ENCODE measurements at places on chromosomes 7 and 10.

GRCh38 chr7:137838706-137839315 lies 8.0 kb downstream of the DGKI start:
- no peak for DNase-seq

GRCh38 chr7:77401002-77401401 lies 15.1 kb downstream of the GSAP start:
- DNase-seq = no peak

DNA sequence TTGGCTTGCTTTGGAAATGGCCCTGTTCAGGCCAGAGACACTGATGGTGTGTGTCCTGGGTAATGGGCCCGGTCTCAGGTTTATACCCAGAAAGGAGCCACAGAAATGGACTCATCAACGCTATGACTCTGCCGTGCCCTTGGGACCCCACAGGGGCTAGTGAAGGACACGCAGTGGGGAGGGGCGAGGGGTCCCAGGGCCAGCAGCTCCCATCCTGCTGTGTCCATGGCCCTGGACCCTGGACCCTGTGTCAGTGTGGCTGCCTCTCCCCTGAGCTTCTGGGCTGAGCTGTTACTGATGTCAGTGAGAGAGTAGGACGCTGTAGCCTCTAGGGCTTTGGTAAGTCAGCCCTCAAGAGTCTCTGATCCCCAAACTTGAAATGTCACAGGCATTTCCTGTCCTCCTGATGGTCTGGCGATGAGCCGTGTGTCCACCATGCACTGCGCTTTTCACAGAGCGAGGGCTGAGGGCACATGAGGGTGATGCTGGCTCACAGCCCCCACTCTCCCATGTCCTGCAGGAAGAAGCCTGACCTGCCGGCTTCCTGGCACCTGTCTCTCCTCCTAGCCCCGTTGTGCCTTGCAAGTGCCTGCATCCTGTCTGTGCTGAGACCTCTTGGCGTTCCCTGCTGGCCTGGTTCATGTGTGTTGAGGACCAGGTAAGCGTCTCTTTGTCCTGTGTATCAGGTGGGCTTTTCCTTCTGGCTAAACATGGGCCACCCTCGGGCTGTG lies 4.4 kb downstream of the ZNF316 start:
- DNase-seq = no peak

DNA sequence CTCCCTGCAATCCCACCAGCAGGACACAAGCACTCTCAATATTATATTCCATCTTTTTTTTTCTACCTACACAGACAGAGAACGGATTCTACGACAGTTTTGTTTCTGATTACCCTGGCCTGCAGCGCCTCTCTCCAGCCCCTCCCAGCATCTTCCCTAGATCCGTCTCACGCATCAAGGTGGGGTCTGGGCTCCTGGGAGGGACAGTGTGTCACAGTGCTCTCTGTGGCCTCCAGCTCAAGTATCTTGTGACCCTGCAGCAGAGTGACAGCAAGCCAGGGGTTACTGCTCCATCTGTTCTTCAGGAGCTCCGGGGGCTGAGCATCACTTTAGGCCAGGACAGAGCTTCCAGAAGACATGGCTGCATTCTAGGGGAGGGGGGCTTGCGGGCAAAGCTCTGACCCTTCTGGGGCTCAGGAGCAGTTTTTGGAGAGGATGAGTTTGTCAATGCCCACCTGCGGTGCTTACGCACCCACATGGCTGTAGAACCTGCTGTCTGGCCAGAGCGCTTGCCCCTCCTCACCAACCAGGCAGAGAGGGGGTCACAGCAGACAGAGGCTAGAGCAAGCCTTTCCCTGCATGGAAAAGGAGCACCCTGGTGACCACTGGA lies 22.6 kb downstream of the MYO1G start:
- peak; percentile 32 for DNase-seq

DNA sequence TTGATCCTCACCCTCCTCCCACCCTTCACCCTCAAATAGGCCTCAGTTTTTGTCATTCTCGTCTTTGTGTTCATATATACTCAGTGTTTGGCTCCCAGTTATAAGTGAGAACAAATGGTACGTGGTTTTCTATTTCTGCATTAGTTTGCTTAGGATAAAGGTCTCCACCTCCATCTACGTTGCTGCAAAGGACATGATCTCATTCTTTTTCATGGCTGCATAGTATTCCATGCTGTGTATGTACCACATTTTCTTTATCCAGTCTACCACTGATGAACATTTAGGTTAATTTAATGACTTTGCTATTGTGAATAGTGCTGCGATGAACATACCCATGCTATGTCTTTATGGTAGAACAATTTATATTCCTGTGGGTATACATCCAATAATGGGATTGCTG lies 91.2 kb downstream of the PLPP4 start:
- DNase-seq = no peak

- DNase-seq = no peak
Measured at GRCh38 chr7:5215313-5215712, 25.3 kb downstream of the WIPI2 start.

DNA sequence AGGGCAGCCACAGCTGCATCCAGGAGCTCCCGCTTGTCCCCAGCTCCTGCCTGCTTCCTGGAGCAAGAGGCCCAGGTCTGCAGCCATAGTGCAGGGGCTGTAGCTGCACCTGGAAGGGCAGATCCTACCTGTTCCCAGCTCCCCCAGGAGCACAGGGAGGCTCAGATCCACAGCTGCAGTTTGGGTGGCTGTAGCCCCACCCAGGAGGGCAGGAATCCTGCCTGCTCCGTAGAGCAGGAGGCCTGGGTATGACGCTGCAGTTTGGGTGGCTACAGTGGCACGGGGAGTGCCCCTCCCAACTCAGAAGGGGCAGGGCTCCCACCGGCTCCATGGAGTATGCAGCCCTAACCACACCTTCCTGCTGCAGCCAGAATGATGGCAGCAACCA lies 26.7 kb upstream of the CDCA7L start:
- DNase-seq = no peak

DNA sequence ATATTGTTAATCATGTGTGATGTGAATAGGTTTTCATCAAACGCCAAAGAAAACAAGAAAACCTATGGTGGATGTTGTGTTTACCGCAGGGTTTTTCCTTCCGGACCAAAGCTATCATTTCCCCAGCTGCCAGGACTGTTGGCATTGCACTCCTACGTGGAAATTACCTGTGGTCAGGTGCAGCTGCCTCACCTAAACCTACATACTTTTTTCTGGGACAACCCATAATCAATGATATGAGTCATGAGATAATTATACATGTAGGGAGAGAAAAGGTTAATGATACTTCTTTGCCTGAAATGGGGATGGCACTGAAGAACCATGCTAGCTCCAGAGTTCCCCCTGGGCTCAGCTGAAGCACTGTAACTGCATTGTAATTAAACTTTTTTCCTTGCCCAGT lies 223.6 kb upstream of the SEMA3E start:
- DNase-seq = no peak

DNA sequence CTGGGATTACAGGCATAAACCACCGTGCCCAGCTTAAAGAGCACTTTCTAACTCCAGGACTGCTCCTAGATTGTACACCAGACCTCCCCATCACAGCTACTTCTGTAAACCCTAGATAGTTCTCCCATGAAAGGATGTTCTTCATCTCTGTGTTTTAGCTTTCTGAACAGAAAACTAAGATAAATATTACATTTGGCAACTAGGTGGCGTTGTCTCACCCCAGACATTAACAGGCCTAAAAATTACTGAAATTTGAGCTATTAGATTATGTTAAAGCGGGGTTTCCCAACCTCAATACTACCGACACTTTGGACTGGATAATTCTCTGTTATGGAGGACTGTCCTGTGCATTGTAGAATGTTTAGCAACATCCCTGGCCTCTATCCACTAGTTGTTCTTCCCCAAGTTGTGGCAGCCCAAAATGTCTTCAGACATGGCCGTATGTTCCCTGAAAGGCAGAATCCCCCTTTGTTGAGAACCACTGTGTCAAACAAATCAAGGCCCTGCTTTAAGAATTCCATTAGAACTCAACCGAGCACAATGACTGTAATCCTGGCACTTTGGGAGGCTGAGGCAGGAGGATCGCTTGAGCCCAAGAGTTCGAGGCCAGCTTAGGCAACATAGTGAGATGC lies 19.1 kb downstream of the ATOH7 start:
- DNase-seq = no peak

GRCh38 chr10:93357680-93358079 lies 124.5 kb downstream of the MYOF start:
- no peak for DNase-seq

DNA sequence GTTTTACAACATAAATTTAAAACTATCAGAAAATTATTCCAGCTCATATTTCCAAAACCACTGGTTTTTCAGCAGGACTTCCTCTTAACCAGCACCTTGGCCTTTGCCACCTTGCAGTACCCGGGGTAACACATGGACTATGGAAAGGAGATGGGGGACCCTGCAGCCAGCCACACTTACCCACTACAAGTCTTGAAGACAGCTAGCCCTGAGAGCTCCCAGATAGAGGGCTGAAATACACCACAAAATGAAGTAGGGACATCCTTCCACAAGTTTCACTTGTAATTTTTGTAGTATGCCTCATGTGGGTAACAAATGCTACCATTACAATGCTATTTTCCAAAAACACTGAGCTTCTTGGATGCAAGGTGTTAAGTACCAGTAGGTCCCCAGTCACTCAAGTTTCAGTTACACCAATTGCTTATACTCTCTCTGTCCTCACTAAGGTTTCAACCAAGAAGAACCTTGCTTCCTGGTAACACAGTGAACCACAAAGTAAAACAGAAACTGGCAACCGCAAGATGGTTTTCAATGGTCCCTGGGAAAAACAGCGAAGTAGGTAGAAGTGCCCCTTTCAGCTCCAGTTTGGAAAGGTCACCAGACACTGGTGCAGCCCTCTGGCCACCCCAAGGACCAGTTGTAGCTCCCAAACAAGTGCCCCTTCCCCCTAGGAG lies 110.9 kb downstream of the SGMS1 start:
- DNase-seq = peak; percentile 42

DNA sequence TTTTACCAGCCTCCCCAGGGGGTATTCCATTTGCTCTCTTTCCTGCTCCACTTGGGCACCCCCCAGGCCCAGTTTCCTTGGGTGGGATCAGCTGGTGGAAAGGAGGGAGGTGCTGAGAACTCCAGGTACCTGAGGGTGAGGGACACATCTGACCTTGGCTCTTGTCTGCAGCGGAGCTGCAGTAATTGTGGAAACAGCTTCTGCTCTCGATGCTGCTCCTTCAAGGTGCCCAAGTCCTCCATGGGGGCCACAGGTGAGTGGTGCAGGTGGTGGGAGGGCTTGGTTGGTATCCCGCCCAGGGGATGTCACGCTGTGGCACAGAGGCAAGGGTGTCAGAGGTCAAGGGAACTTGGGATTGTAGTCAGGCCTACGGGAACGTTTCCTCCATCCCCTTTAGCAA lies 14.3 kb downstream of the SFRP5 start:
- DNase-seq = no peak

GRCh38 chr10:122121059-122121458 lies 132.1 kb downstream of the TACC2 start:
- DNase-seq = no peak

GRCh38 chr10:61081301-61081700 lies 137.3 kb upstream of the RHOBTB1 start:
- no peak for DNase-seq

GRCh38 chr7:102925976-102926782 lies 13.4 kb downstream of the LRRC17 start:
- no peak for DNase-seq
